NCI-H1417 treated with DMSO at 0.1 percent for 48 hours (cell line): ENCODE measurements at places on chromosomes 6 and 20.
A peak's percentile ranks its signal among the peaks of the same experiment; 100 is the strongest.

DNA sequence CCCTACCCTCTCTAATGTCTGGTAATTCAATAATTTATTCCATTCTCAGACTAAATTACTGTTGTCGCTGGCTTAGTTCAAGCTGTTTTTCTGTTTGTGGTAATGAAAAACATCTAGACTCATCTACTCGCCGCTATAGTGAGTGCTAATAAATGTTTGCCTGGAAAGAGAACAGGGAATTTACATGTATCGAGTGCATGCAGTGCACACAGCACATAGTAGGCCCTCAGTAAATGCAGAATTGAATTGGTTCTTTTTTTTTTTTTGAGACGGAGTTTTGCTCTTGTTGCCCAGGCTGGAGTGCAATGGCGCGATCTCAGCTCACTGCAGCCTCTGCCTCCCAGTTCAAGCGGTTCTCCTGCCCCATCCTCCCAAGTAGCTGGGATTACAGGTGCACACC, 7.7 kb upstream of the NSFL1C start:
- no peak for DNase-seq

DNA sequence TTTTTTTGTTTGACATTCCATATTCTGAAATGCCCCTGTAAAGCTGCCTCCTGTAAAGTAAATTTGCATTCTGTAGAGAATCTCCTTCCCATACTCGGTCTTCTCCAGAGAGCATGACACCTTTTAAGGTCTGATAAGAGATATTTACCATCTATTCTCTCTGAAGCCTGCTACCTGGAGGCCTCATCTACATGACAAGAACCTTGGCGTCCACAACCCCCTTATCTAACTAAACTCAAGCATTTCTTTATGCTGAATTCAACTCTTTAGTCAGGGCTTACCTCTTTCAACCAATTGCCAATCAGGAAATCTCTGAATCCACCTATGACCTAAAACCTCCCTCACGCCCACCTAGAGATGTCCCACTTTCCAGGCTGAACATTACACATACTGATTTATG, 51.6 kb downstream of the FAM184A start:
- DNase-seq, result no peak

DNA sequence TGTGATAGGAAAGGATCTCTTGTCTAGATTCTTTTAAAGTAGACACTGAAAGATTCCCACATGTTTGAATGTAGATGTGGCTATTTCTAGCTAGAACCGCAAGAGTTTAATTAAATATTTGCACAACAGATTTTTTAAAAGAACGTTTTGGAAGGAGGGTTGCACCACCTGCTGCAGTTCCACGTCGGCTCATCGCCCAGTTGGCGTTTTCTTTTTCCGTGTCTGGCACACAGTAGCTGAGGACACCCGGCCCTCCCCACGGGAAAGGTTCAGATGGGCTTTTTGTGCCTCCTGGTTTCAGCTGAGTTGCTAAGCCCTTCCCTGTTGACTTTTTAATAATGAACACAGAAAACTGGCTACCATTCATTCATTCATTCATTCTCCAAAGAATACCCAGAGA, 41.8 kb upstream of the DOK5 start:
- DNase-seq, result no peak

GRCh38 chr6:87154641-87154992, 748 bp upstream of the ZNF292 start:
- DNase-seq, result peak; percentile 27

GRCh38 chr6:157272866-157273755, 50.2 kb downstream of the TMEM242 start:
- no peak for DNase-seq

DNA sequence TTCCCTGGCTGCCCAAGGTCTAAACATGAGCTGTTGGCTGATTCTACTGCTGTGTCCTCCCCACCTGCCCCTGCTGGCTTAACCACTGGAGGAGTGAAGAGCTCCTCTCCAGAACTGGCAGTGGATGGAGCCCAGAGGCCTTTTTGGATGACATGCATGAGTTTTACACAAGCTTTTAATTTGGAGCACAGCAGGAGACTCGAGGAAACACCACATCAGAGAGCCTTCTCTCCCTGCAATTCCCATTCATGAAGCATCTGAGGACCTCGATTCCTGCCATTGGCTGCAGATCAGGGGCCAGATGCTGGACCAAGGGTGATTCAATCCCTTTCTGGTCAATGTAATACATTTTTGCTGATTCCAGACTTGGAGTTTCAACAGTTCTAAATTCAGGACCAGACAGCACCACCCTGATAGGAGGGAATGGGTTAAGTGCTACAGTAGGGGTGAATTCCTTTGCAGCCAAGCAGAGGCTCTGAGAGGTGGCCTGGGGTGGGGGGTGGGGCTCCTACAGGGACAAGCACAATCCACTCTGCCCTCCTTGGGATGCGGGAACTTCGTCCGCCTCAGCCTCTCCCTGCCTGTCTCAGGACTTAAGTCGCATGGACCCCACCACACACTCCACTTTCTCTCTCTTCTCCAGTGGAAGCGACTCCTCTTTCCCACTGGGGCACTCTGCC, 599 bp upstream of the PSORS1C1 start:
- no peak for DNase-seq

DNA sequence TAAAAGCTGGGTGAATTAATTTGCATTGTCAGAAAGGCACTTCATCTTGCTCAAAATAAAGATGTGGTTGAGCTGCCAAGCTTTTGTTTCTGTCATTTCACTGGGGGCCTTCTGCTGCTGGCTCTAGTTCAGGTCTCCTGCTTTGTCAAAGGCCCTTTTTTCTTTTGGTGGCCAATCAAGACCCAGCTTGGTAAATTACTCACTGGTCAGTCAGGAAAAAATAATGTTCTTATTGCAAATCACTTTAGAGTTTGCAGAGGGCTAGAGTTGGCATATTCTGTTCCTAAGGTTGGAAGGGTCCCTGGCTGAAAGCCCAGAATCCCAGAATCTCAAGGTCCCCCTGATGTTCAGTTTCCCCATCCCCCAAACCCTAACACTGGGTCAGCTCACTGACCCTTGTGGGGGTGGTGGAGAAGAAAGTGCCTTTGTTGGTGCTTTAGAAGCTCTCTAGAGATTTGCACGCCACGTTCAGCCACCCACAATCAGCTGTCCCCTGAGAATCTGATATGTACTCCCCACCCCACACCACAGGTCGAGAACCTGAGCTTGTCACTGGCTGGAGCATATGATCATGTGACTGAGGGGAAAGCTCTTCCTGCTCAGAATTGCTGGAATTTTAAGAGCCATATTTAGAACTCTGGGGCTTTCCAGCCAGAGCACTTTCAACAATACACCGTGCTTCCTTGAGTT, 21.7 kb upstream of the BNIP5 start:
- DNase-seq, result no peak

DNA sequence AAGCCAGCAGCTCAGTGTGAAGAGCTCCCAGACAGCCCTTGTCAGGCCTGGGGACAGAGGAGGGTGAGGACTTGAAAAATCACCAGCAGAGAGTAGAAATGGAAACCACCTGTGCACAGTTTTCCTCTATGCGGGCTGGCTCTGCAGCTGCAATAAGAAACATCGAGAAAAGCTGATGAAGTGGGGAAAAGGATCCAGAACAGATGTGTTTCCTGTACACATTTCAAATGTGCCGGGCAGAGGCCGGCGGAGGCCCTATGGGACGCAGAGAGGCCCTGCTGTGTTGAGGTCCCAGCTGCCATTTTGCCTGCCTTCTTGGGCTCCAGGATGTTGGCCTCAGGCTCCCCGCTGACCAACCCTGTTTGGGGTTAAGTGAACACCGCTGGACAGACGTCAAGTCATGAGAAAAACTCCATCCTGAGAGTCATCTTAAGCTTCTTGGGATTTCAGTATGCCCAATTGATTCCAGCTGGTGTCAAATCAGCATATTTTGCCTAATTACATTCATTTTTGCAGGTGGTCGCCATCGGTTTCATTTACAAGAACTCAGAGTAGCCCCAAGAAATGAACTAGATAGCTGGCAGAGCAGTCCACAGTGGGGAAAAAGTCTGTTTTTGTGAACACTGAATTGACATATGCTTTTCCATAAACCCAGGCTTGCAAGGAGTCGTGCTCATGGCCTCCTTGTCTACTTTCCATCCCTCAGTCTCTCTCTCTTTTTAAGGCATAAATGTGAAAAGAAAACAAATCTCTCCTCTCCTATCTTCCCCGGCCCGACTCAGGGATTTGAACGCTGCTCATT, 150.4 kb upstream of the PHACTR3 start:
- no peak for DNase-seq

GRCh38 chr20:8043687-8044282, 24.2 kb upstream of the TMX4 start:
- DNase-seq, result peak; percentile 35

DNA sequence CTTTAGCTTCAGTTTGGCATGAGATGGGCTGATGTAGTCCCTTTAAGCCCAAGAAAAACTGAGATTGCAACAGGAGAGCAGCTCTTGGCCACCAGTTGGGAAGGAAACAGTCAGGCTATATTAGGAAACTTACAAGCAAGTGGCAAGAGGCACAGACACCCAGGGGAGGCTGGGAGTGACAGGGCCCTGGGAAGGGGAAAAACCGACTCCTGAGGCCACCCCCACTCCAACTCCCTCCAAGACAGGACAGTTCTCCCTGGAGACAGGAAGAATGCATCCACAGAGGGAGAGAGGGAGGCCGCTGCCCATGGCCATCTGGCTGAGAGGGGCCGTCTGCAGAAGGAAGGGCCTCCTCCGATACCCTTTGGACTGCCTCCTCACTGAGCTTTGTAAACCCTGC, 20.5 kb downstream of the JPH2 start:
- DNase-seq, result no peak

GRCh38 chr6:31578184-31579118, 3.1 kb downstream of the TNF start:
- no peak for DNase-seq

GRCh38 chr6:67501755-67502154, 1133.3 kb upstream of the ADGRB3 start:
- DNase-seq, result no peak

GRCh38 chr20:24814556-24815195, 134.4 kb upstream of the CST7 start:
- no peak for DNase-seq

DNA sequence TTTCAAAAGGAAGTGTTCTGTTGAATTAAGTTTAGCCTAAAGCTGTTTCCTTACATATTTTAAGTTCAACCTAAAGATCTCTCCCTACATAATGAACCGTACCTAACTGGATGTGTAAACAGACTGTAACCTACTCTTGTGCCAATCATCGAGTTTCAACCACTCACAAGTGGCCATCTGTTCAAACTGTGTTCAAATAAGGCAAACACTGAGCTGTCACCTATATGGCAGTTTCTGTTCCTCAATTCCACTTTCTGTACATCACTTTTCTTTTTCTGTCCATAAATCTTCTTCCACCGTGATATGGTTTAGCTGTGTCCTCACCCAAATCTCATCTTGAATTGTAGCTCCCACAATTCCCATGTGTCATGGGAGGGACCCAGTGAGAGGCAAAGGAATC, 428.6 kb downstream of the HACE1 start:
- DNase-seq, result no peak

DNA sequence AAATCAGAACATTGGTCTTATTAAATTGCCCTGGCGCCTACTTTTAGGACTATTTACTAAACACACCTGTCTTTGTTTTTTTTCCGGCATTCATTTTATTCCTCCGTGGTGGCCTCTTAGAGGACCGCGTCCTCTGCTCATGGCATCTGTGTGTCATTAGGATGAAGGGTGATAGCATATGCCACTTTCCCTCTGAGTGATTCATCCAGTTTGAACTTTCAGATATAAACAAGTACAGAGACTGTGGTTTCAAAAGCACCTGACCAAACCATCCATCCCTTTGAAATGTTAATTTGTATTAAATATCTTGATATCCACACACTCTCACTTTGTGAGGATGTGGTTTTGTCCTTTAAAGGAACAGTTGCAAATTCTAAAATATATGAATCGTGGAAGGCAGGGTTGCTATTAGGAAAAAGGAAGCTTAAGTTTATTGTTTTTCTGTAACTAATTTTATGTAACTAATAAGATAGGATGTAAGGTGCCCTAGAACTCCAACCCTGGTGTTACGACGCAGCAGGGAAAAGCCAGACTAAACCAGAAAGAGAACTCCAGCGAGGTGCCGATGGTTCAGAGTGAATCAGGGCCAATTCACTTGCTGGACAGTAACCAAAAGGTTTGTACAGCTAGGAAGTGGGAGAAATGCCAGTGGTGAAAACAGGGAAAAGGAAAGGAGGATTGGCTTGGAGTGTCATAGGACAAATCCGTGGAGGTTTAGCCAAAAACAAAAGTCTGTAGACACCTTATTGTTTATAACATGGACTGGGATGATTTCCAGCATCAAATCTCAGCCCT, 98.7 kb downstream of the SHLD1 start:
- no peak for DNase-seq

- no peak for DNase-seq
Observed at GRCh38 chr6:56601390-56601789, 41.3 kb downstream of the DST start.

- DNase-seq, result no peak
Observed at GRCh38 chr6:165873976-165874375, 210.9 kb upstream of the PDE10A start.

DNA sequence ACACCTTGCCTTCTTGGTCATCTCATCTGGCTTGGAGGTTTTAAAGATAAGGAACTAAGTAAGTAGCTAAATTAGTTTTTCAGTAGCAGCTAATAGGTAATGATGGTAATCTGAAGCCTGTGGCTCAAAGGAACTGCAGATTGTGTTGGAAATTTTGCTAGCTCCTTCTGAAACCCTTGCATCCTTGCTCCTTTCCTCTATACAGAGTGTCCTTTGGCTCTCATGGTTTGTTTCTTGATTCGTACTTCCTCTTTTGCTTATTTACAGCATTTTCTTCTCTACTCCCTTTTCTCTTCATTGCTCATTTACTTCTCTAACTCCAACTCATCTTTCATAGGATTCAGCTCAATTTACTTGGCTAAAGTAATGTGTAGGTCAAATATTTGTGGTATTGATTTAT, 19.0 kb downstream of the LRRC1 start:
- no peak for DNase-seq

DNA sequence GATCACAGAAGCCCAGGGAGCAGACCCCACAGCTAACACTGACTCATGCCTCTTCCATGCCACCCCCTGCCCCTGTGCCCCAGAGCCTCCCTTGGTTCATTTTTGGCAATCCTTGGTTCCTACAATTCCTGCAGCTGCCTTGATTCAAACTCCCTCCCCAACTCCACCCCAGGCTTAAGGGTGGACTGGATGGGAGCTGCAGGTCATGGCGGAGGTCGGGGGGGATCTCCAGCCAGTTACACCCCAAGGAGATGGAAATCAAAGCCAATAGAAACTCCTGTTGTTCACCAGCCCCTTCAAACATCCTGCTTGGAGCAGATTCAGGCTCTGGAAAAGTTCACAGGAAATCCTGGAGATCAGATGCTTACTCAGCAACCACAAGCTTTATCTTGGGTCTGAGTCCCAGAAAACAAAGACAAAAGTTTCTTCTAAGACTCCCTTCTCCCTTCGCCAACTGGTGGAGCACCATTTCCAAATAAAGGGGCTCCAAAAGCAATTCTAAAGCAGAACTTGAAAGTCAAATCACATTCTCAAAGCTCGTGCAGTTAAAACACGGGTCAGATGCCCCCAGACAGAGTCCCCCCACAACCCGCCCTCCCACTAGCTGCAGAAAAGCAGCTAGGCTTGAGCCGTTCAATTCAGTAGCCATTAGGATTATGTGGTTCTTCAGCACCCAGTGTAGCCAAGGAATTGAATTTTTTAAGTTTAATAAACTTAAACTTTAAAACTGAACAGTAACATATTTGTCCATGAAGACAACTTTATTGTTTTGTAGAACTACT, 149.5 kb downstream of the ANKRD60 start:
- no peak for DNase-seq

GRCh38 chr6:111013144-111013915, 31.5 kb downstream of the RPF2 start:
- DNase-seq, result no peak

- DNase-seq, result no peak
Observed at GRCh38 chr6:149910721-149911151, 12.2 kb downstream of the RAET1G start.
